ENCODE measurements at places on chromosomes 4 and X.

- DNase-seq = no peak
Measured at GRCh38 chr4:168632301-168632725, 135.5 kb downstream of the PALLD start.

GRCh38 chr4:141352331-141352730, 131.6 kb downstream of the ZNF330 start:
- no peak for DNase-seq

DNA sequence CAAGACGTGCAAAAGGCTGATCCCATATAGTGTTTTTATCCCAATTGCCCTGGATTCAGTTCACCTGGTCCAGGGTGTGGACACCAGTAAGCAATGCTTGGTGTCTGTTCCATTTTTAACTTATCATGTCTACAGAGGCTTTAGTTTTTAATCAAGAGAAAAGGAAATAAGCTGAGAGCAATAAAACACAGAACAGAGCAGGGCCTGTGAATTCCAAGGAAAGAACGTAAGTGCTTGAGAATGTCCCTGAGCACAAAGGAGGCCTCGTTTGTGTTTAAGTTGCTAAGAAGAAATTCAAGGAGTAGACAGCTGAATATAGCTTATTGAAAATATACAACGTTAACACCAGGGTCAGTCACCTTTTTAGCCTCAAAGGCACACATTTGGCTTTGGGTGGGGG, 191.3 kb downstream of the GPC3 start:
- DNase-seq = no peak

DNA sequence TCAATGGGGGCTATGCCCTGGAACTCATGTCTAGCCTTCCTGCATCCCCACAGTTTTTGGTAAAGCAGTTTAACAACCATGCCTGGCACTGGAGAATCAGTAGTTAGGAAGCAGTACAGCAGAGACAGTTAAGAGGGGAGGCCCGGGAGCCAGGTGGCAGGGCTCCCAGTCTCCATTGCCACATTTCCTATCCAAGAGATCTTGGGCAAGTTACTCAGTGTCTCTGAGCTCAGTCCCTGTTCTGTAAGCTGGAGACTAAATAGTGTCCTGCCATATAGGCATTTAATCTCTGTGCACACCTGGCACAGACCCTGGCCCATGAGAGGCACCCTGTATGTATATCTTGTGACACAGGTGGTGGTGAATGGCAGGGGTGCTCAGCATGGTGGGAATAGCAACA, 156.1 kb upstream of the EOLA2 start:
- DNase-seq = no peak

DNA sequence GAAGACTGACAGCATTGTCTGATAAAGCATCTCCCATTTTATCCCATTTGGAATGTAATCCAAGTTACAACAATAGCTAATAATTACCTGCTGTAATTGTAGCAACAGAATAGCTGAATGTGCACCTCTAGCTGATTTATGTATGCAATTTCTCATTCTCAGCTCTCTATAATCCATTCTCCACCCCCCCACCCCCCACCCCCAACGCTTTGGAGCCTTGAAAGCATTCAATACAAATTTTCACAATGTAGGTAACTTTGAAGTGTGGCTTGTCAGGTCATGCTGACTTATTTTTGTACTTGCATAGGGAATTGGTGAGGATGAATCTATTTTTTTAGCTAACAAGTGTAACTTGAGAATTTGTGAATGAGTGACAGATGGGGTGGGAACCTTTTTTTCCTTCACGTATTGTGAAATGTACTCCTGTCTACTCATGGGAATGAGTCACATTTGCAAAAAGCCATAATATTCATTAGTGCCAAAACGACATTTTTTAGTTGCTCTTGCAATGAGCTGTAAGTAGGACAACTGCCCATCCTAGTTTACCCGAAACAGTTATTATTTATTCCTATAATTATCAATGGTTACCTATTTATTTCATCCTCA, 159.3 kb downstream of the PALLD start:
- DNase-seq = no peak

GRCh38 chrX:75522565-75523431, at the start of gene ZDHHC15:
Gene ZDHHC15, minus strand, starts transcription at chrX:75523037. Its CDS starts 13 bp downstream, at chrX:75523024.
- peak; percentile 49 for DNase-seq

DNA sequence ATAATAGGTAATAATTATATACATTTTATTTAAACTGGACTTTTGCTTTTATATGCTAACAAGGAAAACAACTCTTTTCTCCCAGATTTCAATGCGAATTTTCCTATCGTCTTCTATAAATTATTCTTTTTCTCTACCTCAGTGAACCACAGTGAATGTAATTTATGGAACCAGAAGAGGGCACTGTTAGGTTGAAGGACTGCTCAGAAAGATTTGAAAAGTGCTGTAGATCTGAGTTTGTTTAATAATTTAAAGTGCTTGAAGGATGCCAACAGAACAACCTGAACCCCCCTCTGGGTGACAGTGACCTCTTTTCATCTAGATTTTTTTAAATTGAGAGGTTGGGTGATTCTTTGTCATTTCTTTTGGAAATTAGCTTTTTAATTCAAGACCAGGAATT, 54.9 kb downstream of the PHOX2B start:
- DNase-seq = no peak

DNA sequence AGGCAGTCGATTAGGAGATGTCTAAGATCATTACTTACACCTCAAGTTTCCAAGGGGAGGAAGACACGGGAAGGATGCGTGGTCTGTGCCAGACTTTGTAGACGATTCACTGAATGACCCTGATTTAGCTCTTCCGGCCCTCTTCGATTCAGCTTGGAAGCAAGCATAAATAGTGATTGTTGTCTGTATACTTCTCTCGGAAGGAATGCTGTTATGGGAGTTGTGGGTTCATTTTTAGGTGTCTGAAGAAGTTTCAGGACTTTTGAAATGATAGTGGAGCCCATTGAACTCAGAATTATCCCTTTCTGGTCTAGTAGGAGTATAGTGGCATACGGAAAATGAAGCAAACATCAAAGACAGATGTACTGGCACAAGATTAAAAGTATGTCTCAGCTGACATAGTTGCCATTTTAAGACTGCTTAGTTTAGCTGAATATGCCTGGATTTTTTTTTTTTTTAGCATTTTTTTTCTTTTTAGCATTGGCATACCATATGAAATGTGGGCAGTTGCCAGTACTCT, 1.0 kb upstream of the ANKRD17 start:
- peak; percentile 35 for DNase-seq

GRCh38 chr4:1459081-1459721, 53.0 kb upstream of the NKX1-1 start:
- no peak for DNase-seq

DNA sequence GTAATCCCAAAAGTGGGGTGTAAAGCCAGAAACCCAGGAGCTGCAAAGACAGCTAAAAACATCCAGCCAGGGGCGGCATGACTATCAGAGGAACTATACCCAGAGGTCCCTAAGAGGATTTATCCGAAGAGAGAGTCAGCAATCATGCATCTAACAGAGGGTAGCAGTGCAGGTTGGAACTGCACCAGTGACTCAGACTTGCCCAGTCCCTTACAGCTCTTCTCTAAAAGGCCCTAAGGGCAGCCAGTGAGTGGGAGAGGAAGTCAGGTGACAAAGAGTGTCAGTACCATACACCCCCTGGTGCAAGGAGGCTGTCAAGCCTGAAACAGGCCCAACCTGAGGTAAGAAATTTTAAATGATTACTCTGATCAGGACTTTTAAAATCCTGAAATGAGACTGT, 88.1 kb downstream of the CAMK2D start:
- no peak for DNase-seq

GRCh38 chrX:40885989-40886388, 150.6 kb upstream of the MED14 start:
- DNase-seq = no peak

GRCh38 chrX:40805404-40805803, 70.1 kb upstream of the MED14 start:
- DNase-seq = no peak

DNA sequence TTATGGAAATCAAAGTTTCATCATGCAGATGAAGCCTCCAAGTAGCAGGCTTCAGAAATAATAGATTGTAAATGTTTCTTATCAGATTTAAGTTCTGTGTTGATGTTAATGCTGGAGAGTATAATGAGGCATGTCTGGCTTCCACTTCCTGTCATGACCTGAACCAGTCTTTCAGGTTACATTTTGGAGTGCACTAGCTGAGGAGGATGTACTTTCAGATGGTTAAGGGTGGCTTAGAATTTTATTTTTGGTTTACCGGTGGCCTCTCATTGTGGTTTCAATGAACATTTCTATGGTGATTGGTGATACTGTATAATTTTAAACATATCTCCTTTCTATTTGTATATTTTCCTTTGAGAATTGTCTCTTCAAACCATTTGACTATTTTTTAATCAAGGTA, 890.4 kb downstream of the SH3BGRL start:
- DNase-seq = no peak

DNA sequence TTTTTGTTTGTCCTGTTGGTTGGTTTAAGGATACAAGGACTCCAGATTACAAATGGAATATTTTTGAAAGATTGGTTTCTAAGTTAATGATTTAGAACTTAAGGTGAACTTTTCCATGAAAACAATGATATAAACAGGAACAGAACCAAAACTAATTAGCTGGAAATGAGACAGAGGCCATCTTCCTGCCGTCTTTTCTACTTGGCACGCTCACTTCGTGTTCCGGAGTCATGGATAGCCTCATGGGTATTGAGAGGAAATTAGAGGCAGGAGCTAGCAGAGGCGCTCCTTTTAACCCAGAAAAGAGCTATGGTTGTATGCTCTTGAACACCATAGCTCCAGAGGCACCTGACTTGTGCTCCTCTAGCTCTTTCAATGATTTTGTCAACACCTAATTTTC, 2.4 kb downstream of the FAM241A start:
- DNase-seq = no peak

- no peak for DNase-seq
Measured at GRCh38 chr4:187724456-187724855, 271.1 kb upstream of the ZFP42 start.

DNA sequence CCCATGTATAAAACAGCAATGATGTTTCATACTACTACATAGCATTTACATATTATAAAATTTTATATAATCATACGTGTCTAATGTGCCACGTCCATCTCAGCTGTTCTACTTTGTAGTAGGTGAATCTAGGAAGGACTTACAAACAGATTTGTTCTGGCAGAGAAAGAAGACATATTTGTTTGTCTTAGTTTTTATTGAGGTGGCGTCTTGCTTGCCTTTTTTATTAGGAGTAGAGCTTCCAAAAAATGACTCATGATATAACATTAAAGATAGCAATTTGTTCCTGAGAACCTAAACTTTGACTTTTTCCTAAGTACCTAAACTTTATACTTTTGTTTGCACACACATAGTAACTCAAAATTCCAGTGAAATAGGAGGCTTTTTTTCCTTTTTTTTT, 64.6 kb downstream of the CLDN22 start:
- DNase-seq = no peak

GRCh38 chr4:108142870-108143269, 25.9 kb downstream of the LEF1 start:
- DNase-seq = no peak

Data from forelimb muscle (tissue), 1 donor.